ENCODE measurements at places on chromosomes 13 and 19.
A peak's percentile ranks its signal among the peaks of the same experiment; 100 is the strongest.

GRCh38 chr19:6465006-6465405, 935 bp downstream of the CRB3 start:
- DNase-seq = no peak

- DNase-seq = no peak
These were observed 26.2 kb downstream of the CELF5 start for GRCh38 chr19:3250675-3251074.

DNA sequence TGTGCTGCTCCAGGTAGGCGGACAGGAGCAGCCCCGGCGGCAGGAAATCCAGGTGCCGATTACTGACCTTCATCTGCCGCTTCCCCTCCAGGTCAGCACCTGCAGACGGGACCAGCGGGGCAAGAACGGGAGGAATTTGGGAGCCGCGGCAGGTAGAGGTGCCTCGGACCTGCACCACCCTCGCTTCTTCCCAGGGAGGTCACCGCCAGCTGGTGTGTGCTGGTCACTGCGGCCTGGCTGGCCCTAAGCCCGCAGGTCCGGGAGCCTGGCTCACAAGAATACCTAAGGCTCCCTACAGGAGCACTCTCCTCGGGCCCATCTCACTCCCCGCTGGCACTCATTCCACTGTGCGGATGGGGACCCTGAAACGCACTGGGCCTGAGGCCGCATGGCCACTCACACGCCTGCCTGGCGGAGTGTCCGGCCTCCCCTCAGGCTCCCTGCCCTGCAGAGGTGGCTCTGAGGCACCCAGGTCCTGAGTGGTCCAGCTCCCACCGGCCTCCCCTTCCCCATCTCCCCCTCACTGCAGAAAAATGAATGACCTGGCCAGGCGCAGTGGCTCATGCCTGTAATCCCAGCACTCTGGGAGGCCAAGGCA, 4.3 kb downstream of the RNU6-9 start:
- DNase-seq = no peak

DNA sequence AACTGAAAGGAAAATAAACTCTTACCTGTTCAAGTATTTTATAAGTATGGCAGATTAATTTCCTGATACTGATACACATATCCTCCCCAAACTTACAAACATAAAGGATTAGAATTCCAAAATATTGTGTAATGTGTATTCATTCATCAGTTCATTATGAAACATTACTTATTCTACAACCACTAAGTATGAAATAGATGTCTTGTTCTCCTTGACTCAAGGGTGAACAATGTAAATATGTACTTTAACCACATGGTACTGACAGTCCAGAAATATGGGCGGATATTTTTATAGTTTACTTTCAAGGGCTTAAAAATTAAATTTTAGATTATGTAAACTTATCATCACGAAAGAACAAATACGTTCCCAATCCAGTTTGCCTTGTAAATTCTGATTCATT, 334.0 kb downstream of the LIG4 start:
- no peak for DNase-seq

GRCh38 chr19:6736169-6736916, 1.0 kb downstream of the GPR108 start:
- peak; percentile 8 for DNase-seq

- no peak for DNase-seq
These were observed 73.2 kb downstream of the DIAPH3 start for GRCh38 chr13:60090574-60090973.

DNA sequence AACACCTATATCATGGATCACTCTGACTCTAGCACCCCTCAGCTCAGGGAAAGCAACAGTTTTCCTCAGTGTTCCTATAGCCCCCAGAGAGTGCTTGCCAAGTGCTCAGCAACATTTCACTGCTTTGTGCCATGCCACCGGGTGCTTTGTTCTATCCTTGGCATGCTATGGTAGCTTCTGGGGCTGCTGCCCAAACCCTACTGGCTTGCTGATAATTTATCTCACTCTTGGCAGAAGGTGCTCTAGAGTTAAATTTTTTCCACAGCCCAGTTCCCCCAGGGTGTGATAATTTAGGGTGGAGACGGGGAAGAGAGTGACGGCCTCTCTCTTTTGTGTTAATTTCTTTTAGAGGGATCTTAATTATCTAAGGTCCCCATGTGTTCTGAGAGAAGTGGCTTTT, 12.6 kb upstream of the CSNK1A1L start:
- DNase-seq = no peak

DNA sequence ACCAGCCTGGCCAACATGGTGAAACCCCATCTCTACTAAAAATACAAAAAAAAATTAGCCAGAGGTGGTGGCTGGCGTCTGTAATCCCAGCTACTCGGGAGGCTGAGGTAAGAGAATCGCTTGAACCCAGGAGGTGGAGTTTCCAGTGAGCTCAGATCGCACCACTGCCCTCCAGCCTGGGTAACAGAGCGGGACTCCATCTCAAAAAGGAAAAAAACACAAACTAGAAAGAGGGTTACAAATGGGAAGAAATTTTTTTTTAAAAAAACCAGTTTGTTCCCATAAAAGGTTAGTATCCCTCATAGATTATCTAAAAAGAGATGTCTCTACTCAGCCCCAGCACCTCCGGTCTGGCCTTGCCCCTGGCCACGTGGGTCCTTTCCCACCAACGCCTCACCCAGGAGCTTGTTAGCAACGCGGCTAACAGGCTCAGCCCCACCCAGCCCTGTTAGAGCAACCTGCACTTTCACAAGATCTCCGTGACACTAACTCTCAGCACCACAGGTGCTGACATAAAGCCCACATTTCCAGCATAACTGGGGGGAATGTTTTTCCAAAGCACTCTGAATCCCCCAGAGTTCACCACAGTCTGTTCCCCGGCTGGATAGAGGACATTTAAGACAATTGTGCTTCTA, 4.3 kb downstream of the DMKN start:
- DNase-seq = peak; percentile 72

- DNase-seq = no peak
These were observed 1.3 kb downstream of the PMIS2 start for GRCh38 chr19:35587321-35587720.

GRCh38 chr19:54470991-54471782, 1.9 kb downstream of the CDC42EP5 start:
- no peak for DNase-seq

GRCh38 chr13:52751196-52751595, 11.6 kb upstream of the CNMD start:
- no peak for DNase-seq

- no peak for DNase-seq
These were observed 31.5 kb downstream of the KLF5 start for GRCh38 chr13:73090116-73090822.

DNA sequence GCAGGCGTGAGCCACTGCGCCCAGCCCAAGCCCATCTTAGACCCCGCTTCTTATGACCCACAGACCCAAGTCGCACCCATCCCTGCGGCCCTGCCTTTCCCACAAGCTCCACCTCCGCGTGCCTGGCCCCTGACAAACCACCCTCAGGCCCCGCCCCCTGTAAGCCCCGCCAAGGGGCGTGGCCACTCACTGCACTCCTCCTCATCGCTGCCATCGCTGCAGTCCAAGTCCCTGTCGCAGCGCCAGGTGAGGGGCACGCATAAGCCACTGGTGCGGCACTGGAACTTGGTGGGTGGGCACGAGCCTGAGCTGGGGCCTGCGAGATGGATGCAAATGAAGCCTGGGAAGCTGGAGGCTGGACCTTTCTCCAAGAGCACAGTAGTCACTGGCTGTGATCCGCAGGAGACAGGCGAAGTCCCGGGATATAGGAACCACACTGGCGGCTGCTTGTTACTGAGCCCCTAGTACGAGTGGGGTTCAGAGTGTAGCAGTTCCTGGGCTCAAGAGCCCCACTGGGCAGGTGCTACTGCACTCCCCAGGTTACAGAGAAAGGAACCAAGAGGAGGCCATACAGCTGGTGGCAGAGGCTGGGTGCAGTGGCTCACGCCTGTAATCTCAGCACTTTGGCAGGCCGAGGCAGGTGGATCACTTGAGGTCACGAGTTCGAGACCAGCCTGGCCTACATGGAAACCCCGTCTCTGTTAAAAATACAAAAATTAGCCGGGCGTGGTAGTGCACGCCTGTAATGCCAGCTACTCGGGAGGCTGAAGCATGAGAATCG, 3.1 kb downstream of the CD320 start:
- DNase-seq = no peak

DNA sequence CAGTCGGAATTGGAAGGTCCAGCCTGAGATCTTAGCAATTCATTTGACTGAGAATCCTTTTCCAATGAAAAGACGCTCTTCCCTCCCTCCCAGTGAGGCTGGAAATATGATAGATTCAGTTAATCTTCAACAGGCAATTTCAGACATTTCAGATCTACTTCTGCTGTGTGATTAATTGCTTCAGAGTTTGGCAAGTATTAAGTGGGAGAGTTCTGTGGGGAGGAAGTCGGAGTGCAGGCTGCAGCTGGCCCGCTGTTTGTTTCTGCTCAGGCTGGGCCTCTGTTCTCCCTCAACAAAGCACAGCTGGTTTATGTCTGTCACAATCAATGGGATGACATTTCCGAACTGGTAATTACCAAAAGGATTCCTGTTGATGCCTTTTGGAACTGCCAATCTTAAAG, 178.2 kb downstream of the NDFIP2 start:
- no peak for DNase-seq

DNA sequence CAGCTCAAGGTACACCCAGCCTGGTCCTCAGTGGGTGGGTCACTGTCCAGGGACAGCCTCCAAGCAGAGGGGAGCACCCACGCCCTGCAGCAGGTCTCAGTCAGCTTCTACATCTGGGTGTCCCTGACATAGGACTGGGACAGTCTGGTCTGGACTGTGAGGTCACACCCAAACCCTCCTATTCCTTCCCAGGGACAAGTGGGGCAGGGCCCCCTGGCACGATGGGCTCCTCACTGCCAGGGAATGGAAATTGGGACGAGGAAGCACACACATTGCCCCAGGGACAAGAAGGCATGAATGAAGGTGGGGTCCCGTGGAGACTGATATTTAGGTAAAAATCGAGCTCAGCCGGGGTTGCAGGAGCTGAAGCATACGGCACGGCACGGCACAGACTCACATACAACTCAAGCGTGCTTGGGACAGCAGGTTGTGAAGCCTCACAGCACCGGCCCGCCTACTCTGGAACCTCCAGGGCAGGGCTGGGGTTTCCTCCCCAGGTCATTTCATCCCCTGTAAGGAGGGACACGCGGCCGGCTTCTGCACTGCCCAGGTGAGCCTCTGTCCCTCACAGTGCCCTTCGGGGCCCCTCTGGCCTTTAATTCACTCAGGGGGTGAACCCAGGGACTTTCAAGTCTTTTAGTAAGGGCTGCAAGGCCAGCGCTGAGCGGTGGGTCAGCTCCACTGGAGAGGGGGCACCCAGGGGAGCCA, 3.5 kb downstream of the PNMA8B start:
- DNase-seq = no peak

GRCh38 chr13:43933378-43933777, 53.7 kb downstream of the LACC1 start:
- DNase-seq = no peak

GRCh38 chr19:30183807-30184490, 188.2 kb upstream of the ZNF536 start:
- no peak for DNase-seq

DNA sequence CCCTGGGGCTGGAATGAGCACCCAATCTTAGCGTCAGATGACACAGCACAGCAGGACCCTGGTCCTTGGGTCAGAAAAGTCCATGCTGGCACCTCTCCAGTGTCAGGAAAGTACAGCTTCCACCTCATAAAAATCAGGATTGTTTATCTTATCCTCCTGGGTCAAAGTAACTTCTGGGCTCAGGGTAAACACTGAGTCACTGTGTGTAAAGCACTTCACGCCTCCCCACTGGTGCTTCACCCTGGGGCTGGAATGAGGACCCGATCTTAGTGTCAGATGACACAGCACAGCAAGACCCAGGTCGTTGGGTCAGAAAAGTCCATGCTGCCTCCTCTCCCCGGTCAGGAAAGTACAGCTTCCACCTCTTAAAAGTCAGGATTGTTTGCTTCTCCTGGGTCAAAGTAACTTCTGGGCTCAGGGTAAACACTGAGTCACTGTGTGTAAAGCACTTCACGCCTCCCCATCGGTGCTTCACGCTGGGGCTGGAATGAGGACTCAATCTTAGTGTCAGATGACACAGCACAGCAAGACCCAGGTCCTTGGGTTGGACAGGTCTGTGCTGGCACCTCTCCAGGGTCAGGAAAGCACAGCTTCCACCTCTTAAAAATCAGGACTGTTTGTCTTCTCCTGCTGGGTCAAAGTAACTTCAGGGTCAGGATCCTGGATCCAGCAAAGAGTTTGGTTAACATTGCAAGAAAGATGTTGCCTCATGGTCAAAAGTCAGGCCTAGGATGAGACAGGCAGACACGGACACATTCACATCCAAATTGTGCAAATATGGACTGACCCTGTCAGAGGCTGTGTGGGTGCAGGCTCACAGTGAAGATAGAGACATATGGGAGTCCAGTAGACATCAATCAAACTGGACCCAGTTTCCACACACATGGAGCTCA, 39.2 kb upstream of the CYP2A7 start:
- DNase-seq = no peak

- no peak for DNase-seq
These were observed 502.8 kb downstream of the COG6 start for GRCh38 chr13:40158218-40158617.

- no peak for DNase-seq
These were observed 177.6 kb downstream of the SHISA2 start for GRCh38 chr13:25874064-25874737.

GRCh38 chr13:44411841-44412240, 38.2 kb downstream of the SERP2 start:
- DNase-seq = no peak

GRCh38 chr13:49444524-49445395, 686 bp downstream of the SETDB2 start:
- peak; percentile 61 for DNase-seq

GRCh38 chr19:33040994-33041827, 23.5 kb downstream of the RHPN2 start:
- DNase-seq = no peak

- no peak for DNase-seq
These were observed 47.4 kb upstream of the PCDH9 start for GRCh38 chr13:67277581-67277980.

GRCh38 chr19:42201489-42202289, 15.8 kb downstream of the DEDD2 start:
- DNase-seq = no peak

DNA sequence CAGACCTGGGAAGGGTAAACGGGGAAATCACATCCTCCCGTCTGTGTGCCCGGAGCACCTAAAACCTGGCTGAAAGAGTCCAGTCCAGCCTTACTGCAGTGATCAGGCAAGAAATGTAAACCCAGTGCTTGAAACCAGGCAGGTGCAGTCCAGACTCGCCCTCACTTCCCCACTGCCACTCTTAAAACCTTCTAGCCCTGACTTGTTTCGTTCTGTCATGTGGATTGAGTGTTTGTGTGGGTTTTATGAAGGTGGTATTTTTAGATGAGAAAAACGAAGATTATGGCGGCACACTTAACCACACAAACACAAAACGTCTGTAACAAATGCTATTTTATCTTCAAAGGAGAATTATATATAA, 839 bp upstream of the CKAP2 start:
- peak; percentile 58 for DNase-seq
